ENCODE measurements at places on chromosomes 2 and 18.

- no peak for DNase-seq
Observed at GRCh38 chr2:179106342-179106675, 56.4 kb upstream of the CCDC141 start.

DNA sequence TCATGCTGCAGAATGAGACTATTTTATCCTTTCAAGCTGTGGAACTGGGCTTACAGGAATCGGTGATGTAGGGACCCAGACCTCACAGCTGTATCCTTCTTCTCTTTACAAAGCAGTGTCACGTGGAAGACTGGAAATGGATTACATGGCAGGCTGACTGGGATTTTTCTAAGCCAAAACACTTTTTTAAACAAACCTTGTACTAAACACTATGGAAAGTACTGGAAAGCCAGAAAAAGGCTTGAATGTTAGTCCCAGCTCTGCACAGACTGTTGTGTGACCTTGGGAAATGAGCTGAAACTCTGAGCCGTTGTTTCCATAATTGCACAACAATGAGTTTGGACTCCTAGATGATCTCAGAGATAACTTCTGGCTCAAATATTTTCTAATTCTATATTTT lies 7.6 kb upstream of the ADAM23 start:
- no peak for DNase-seq

DNA sequence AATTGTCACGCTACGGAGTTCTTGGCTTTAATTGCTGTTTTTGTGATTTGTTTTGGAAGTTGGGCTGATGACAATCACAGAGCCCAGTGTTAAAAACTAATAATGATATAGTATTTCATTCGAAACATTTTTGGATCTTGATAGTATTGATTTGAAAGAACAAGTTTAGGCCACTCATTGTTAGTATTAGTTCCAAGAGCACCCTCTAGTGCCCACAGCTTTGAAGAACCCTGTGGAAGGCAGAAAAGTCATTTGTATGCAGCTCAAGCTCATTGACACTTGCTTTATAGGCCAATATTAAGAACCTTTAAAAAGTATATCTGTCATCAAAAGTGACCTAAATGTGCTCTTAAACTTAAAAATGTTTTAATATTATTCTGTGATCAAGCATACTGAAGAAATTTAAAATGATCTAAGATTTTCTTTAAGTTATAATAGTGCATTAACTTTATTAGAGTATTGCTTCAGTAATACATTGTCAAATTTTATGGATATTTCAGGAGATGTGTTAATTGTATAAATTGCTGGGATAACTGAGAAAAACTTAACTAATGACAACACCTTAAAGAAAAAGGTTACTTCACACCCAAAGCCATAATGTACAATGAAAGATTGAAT lies 191.0 kb downstream of the GRB14 start:
- DNase-seq: peak; percentile 48

GRCh38 chr2:185813707-185814106 lies 75.1 kb downstream of the FSIP2 start:
- no peak for DNase-seq

GRCh38 chr2:176162911-176163671 lies 6.0 kb downstream of the HOXD3 start:
- DNase-seq: no peak

DNA sequence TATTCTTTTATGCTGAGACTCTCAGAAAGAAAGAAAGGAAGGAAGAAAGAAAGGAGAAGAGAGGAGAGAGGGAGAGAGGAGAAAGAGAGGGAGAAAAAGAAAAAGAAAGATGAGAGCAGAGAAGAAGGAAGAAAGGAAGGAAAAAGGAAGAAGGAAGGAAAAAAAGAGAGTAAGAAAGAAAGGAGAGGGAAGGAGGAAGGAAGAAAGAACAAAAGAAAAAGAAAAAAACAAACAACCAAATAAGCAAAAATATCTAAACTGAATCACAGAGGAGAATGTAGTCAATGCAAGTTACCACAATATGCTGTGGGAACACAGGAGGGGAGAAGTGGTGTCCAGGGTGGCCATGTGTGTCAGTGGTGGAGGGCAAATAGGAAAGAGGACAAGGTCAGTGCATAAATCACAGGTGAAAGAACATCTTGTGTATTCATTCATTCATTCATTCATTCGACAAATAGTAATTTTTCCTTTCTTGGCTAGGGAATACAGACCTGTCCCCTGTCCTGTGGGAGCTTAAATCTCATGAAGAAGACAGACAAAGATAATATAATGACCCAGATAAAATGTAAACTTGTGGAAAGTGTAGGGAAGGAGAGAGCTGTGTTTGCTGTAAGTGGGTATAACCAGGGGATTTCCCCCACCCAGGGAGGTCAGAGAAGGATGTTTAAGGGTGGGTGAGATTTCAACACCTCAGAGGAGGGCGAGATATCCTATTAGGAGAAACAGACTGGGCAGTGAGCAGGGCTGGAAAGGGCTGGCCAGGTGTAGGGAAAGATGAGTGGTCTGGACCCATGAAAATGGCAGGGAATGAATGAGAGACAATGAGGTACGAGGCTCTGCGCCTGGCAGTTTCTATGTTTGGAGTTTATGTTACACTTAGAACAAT lies 50.7 kb downstream of the IL1R2 start:
- DNase-seq: no peak

- no peak for DNase-seq
Observed at GRCh38 chr2:43303889-43304288, 77.5 kb upstream of the ZFP36L2 start.

- DNase-seq: no peak
Observed at GRCh38 chr2:138877421-138877820, 97.2 kb upstream of the NXPH2 start.

- DNase-seq: no peak
Observed at GRCh38 chr18:48053881-48054816, 123.7 kb upstream of the SMAD2 start.

- no peak for DNase-seq
Observed at GRCh38 chr2:172226244-172227061, 123.8 kb upstream of the DLX2 start.

DNA sequence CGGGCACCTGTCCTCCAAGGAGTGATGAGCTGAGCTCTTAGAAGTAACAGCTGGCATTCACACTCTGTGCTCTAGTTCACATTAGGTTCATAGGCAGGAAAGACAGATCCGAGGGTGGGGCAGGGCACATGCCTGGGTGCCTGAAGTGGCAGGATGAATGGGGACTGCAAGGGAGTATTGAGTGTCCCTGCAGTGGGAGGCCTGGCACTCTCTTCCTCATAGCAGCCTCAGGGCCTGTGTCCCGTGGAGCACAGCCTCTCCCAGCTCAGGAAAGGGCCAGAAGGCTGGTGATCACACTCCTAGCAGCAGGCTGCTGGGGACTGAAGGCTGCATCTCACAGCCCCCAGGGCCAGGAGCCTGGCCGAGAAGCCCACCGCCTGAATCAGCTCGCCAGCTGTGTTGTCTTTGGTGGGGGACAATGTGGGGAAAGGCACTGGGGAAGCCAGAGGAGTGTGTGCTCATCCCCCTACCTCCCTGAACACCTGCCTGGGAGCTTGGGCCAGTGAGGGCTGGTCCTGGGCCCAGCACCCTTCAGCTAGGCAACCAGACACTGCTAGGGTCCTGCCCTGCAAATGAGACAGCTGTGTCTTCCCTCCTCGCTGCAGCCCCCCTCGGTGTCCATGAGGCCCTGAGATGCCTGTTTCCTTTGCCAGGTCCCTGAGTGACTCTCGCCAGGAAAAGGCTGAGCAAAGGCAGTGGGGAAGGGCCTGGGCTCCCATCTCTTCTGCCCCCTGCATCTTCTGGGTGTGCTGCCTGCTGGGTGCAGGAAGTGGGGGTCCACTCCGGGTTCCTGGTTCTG lies 48.2 kb upstream of the HS6ST1 start:
- no peak for DNase-seq

DNA sequence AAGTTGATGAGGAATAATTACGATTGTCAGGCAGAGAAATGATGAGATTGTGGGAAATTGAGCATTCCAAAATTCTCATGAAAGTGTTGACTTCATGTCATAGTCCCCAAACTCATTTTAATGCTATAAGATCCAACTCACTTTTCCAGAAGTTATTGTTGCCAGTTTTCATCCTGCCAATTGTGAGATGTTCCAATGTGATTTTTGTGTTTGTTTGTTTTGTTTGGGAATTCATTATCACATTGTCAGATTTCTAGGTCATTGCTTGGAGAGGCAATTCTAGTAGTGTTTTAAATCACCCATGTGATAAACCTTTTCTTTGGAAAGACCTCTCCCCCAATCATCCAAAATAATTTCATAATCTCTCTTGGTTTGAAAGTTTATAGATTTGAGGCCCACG lies 86.0 kb upstream of the ACVR2A start:
- no peak for DNase-seq

DNA sequence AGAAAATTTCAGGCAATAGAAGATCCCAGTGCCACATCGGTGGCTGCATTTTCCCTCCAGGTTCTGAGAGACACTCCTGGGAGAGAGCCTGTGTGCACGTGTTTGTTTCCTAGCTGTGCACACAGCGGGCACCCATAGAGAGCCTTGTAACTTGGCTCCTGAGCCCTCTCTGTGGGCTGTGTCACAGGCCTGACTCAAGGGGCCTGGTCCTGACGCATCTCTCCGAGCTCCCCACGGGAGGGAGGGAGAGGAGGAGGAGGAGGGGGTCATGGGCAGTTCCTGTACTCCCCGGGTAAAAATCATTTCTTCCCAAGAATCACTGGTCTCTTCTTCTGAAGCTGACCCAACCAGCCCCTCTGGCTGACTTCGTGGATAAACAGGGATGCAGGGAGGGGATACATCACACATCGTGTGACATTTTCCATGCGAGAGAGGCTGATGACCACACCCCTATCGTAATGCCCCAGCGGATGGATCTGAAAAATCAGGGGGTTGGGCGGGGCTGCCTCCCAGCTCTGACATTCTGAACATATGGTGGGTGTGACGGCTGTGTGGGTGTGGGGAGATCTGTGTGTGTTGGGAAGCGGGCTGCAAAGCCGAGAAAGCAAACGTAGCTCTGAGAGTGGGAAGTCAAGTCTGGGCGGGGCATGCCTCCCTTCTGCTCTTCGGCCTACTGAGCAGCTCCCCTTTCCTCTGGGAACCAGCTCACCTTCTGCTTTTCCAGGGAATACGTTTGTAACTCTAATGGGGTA lies 308.3 kb upstream of the HS6ST1 start:
- DNase-seq: no peak

DNA sequence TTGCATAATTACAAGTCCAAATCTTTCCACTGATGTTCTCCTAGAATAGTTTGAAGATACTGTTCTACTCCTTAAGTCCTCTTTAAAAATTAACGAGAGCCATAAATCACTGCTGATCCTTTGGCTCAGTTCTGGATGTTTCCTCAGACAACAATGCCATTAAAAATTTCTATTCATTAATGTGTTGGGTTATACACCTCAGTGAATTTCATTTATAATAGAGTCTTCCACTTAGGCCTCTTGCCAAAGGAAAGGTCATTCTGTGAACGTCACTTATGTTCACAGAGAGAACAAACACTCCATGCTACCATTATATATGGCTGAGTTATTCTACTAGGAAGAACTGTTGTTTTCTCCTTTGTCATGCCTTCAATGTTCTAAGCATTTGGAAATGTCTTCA lies 1472.3 kb upstream of the CELF4 start:
- no peak for DNase-seq

- no peak for DNase-seq
Observed at GRCh38 chr2:172208791-172209325, 106.2 kb upstream of the DLX2 start.

GRCh38 chr2:36362291-36362690 lies 6.7 kb downstream of the CRIM1 start:
- DNase-seq: no peak

DNA sequence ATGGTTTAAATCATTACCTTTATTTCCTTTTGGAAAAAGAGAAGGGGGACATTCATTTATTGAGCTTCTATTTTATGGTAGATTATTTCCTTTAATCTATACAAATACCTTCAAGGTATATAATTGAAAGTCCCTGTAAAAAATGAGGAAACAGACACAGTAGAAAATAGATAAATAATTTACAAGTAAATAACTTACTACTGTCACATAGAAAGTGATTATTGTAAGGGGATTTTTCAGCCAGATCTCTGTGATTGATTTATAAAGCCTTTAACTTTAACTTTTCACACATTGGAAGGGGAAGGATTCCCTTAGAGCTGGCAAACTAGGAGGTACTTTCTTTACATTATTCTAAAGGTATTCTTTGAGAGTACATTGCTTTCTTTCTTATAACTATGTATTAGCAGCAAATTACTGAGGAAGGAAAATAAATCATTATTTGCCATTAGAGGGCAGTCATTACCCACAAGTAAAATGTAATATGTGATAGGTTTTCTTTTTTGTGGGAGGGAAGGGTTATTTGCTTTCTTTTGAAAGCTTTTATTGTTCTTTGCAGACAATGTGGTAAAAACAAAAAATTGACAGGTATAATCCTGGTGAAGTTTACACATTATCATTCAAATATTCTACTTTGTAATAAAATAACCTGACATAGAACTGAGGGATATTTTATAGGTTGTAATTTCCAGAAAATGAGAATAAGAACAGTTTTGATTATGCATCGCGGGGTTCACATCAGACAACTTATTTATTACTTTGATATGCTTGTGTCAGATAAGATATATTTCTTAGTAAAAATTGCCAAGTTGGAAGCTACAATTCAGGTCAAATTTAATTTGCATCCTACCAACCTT lies 24.8 kb upstream of the RPE start:
- DNase-seq: no peak

DNA sequence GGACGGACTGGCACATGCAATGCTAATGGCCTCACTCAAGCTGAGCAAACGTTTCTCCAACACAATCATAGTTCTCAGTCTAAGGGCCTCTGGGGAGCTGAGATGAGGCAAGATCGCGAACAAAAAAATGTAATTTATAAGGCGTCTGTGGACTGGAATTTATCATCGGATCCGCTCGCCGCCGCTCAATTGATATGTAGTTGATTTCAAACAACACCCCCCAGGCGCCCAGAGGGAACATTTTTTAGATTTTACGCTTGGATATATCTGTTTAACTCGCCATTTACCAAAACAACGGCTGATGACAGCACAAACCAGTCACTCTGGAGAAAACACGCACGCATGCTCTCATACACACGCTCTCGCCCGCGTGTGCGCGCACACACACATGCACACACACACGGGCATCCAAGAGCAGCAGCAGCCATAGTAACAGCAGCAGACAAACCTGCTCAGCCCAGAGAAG lies 335.8 kb downstream of the SMAD2 start:
- DNase-seq: no peak

- DNase-seq: no peak
Observed at GRCh38 chr2:192243488-192243887, 48.8 kb upstream of the TMEFF2 start.

DNA sequence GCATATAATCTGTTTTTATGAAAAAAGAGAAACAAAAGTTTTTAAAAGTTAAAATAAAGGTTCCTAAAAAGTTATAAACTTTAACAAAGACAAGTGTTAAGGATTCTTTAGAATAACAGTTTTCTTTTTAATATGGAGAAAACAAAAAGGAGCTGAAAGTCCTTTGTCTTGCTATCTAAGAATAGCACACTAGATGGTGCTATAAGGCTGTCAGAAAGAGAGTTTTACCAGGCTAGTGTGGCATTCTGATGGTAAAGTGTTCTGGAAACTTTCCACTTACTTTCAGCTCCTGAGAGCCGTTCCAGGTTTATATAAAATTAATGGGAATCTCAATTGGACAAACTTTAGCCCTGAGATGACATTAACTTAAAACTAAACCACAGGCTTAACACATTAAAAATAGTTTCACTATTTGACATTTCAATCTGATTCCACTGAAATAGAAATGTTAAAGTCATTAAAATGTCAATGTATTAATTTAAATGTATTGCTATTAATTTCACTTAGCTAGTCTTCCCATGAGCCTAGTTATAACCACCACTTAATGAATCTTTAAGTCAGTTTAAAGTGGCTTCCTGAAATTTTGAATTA lies 3.7 kb downstream of the FBXO48 start:
- no peak for DNase-seq

All from NCI-H1436 treated with DMSO at 0.1 percent for 48 hours (cell line).